Left lobe of liver (tissue), 2 donors: ENCODE measurements at places on chromosomes 6 and 20. TPM values are rescaled to one million over a fixed set of nuclear protein-coding genes. Genes with fewer than 3 reads are reported as not detected.

Gene NKX2-2
- not detected for total RNA-seq

Gene TP53TG5
- not detected for total RNA-seq

Gene RGS17
- not detected for total RNA-seq

Gene LY6G6D
- not detected for total RNA-seq

Gene LINC00237
- total RNA-seq: not detected

Gene MMS22L
- 1.5 TPM for total RNA-seq

Gene MATN4
- total RNA-seq: not detected

Gene POU5F1
- 5.0 TPM for total RNA-seq

Gene RBM24
- total RNA-seq: 0.05 TPM

Gene PROKR2
- total RNA-seq: not detected

Gene PMEPA1
- total RNA-seq: 5.2 TPM

Gene ERVFRD-1
- total RNA-seq: 0.08 TPM

DNA sequence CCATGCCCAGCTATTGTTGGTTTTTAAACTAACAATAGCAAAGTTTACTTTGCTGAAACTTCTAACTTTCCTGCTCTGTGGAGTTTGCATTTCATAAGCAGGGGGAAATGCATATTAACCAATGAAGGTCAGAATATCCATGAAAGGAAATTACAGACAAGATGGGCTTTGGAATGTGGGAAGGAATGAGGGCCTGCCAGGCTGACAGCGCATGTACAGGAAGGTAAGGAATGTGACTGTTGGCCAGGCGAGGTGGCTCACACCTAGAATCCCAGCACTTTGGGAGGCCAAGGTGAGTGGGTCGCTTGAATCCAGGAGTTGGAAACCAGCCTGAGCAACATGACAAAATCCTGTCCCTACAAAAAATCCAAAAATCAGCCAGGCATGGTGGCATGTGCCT, 49.6 kb downstream of the CDK5RAP1 start:
- DNase-seq: no peak

GRCh38 chr6:24257282-24257681, 100.6 kb downstream of the DCDC2 start:
- DNase-seq: no peak

- peak; percentile 36 for DNase-seq
Observed at GRCh38 chr6:42394881-42395620, 56.7 kb downstream of the TRERF1 start.

DNA sequence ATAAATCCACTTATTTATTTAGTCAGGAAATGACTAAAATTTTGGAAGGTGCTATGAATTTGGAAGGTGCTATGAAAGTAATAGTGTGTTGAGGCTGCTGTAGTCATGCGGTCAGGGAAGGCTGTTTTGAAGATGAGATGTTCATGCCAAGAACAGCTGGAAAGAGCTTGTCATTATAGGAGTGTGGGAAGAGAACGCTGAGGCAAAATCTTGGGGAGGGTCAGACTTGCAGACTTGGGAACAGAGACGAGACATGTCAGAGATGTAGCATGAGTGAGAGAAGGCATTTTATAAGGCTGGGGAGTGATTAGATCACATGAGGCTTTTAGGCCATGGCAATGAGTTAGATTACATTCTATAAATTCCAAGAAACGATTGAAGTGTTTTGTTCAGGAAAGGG, 124.0 kb upstream of the B3GAT2 start:
- DNase-seq: no peak

DNA sequence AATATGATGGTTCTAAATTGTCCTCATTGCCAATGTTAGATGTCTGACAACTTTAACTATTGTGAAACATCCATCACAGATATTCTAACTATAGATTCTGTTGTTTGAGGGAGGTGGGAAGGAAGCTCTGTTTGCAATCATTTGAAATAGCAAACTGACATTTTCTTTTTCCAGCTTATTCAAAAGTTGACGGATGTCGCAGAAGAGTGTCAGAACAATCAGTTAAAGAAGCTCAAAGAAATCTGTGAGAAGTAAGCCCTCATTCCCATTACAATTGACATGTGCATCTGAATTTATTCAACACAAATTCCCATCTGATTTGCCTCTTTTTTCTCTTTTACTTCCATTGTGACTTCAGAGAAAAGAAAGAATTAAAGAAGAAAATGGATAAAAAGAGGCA, 280.6 kb upstream of the PLCB4 start:
- no peak for DNase-seq

- no peak for DNase-seq
Observed at GRCh38 chr6:42791706-42792320, 10.0 kb downstream of the BICRAL start.

DNA sequence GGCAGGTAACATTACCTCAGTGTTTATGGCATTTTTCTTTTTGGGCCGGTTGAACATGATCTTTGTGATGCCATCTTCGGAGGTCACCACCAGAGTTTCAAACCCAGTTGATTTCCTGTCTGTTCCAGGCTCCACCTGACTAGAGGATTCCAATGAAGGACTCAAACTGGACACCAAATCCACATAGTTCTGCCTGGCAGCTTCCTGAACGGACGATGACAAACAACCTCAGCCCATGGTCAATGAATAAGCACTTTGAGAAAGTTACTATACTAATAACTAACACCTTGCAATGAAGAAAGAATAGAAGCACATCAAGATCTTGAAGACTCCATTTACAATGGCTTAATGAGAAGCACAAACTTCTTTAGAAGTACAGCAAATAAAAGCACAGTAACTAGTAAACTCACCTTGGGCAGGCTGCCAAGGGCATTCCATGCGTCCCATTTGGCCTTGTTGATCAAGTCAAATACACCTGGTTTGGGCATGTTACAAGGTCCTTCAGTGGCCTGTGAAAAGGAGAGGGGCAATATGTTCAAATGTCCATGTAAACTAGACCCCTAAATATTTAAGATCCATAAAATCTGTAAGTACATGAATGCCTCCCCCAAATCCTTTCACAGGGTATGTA, 4.9 kb downstream of the ECI2 start:
- peak; percentile 69 for DNase-seq

DNA sequence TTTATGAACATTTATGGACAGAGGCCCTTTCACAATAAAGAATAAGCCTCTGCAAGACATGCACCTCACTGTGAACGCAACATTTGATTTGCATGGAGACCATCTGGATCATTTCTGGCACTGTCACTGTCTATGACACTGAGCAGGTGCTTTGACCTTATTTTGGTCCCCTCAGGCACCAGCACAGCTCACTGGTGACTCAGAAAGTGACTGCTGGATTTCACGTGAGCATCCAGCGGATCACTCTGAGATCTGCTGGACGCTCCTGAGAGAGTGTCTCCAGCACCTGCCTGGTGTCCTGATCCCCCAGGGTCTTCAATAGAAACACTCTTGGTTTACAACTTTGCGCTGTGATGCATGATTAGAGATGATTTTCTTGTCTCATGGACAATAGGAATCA, 375.7 kb downstream of the TENT5A start:
- DNase-seq: no peak

- no peak for DNase-seq
Observed at GRCh38 chr6:132693478-132693877, 20.4 kb downstream of the VNN1 start.

- no peak for DNase-seq
Observed at GRCh38 chr20:16392346-16392745, 180.9 kb downstream of the KIF16B start.

- DNase-seq: no peak
Observed at GRCh38 chr6:158596861-158597260, 37.0 kb downstream of the TMEM181 start.

DNA sequence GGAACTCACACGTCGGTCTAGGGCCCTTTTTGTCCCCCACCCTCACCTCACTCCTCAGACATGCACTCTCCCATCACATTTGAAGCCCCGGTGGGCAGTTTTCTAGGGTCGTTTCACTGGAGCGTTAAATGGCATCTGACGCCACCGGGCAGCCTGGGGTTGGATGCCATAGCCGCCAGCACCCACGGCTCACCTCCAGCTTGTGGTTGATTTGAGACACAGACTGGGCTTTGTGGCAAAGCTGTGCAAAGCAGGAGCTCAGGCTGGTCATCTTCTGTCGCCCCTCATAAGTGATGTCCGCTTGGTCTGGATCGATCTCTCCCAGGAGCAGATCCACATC, 530 bp downstream of the GOPC start:
- DNase-seq: no peak

GRCh38 chr20:9574776-9575175, 60.4 kb downstream of the LAMP5 start:
- DNase-seq: no peak

- no peak for DNase-seq
Observed at GRCh38 chr6:34556031-34556471, at the start of gene SPDEF. Gene SPDEF, minus strand, starts transcription at chr6:34556329. Its CDS starts 11,874 bp downstream, at chr6:34544455.

DNA sequence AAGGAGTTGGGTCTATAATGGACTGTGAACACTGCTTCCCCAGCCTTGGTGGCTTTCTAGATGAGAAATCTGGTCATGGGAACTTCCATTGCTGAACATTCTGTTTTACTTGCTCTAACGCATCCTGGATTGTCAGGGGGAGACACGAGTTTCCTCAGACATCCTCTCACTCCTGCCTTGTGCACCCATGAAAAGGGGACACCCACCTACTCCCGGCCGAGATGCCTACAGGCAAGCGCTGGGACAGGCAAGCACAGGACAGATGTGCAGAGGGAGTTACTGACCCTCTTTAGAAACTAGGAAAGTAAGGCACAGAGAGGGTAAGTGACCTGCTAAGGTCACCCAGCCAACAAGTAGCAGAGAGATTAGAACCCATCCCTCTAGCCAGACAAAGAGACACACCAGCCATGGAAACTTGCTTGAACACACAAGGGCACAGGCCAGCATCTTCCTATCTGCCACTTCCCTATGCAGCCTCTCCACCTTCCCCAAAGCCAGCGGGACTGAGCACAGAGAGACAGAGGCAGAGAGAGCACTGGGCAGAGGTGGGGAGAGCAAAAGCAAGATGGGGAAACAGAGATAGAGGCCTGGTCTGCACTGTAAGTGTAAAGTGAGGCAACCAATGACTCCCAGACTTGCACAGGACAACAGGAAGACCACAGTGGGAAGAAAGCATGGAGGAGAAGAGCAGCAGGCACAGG, 845 bp upstream of the SFTA2 start:
- DNase-seq: no peak

DNA sequence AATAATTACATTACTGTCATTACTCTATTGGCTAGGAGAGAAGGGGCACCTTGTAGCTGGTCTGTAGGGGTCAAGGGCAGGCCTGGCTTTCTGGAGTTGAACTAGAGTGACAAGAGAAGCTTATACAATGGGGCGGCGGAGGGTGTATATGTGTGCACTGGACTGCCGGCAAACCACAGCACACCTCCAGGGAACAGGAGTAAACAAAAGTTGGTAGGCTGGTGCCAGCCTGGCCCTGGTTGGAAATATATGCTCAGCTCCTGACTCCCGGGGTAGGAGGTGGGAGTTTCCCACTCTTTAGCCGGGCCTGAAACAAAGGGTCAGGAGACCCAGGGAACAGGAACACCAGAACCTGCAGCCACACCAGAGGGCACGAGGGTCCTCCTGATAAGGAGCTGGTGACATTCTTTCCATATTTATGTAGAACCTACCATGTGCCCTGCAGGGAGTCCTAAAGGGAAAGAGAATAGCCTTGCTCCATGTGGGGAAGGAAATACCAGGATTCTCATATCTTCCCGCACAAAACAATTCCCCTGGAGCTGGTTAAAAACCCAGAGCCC, 5.1 kb downstream of the C6orf132 start:
- no peak for DNase-seq

GRCh38 chr6:105791583-105792318, 294.4 kb upstream of the PRDM1 start:
- peak; percentile 66 for DNase-seq

DNA sequence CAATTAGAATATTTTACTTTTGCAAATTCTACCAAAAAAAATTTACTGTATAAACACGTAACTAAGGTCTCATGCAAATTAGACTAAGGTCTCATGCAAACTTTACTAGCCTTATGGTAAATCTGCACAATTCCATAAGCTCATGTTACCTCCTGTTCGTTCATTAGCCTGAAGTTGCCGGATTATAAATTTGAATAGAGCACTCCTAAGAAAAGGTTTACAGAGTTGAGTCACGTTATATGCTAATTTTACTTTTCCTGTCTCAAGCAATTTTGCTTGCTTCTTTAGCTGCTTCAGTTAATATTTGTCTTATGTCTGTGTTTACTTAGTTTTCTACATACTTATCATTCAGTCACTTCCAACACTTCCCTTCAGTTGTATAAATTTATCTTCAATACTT, 1434.0 kb upstream of the EYS start:
- no peak for DNase-seq

GRCh38 chr6:63936399-63936798, 300.8 kb downstream of the PHF3 start:
- DNase-seq: no peak
